ENCODE measurements at places on chromosomes 5 and 9.

GRCh38 chr5:166165596-166165995 is 2125.8 kb upstream of the WWC1 start:
- DNase-seq, result peak; percentile 74

- DNase-seq, result no peak
Observed at GRCh38 chr9:128838338-128838737, 8.7 kb upstream of the SPOUT1 start.

- peak; percentile 11 for DNase-seq
Observed at GRCh38 chr9:2016408-2017330, 1.5 kb downstream of the SMARCA2 start.

GRCh38 chr9:112853882-112854585 is 36.6 kb downstream of the SLC46A2 start:
- no peak for DNase-seq

- DNase-seq, result no peak
Observed at GRCh38 chr9:100739208-100739607, 161.3 kb downstream of the CAVIN4 start.

DNA sequence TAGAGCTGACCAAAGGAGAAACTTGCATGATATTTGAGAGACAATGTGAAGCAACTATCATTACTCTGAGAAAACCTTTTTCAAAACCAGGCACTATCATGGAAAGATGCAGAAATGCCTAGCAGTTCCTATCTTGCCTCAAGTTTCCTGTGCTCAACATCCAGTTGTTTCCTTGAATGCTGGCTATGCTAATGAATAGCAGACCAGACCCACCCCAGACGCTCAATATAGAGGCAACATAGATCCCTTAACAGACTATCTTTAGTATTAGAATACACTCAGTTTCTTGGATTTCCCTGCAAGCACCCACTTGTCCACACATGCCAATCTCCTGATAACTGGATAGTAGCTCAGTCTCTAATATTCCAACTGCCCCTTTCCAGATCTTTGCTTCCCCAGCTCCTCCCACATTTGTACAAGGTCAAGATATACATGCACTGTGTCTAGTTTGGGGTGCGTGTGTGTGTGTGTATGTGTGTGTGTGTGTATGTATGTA is 93.3 kb upstream of the PCSK5 start:
- no peak for DNase-seq

- no peak for DNase-seq
Observed at GRCh38 chr5:112419164-112419985, at the start of gene EPB41L4A. TSS of gene EPB41L4A (minus strand) at chr5:112419277. CDS start at chr5:112419039, 238 bp downstream.

- DNase-seq, result no peak
Observed at GRCh38 chr5:150156027-150156368, 353 bp upstream of the PDGFRB start.

GRCh38 chr5:173315495-173316338 is 12.5 kb downstream of the STC2 start:
- DNase-seq, result peak; percentile 88

- DNase-seq, result no peak
Observed at GRCh38 chr9:91991721-91992341, 41.8 kb upstream of the ROR2 start.

- no peak for DNase-seq
Observed at GRCh38 chr9:107989099-107989498, 499.5 kb upstream of the KLF4 start.

GRCh38 chr9:76624391-76625048 is 139.7 kb upstream of the PCA3 start:
- DNase-seq, result no peak

DNA sequence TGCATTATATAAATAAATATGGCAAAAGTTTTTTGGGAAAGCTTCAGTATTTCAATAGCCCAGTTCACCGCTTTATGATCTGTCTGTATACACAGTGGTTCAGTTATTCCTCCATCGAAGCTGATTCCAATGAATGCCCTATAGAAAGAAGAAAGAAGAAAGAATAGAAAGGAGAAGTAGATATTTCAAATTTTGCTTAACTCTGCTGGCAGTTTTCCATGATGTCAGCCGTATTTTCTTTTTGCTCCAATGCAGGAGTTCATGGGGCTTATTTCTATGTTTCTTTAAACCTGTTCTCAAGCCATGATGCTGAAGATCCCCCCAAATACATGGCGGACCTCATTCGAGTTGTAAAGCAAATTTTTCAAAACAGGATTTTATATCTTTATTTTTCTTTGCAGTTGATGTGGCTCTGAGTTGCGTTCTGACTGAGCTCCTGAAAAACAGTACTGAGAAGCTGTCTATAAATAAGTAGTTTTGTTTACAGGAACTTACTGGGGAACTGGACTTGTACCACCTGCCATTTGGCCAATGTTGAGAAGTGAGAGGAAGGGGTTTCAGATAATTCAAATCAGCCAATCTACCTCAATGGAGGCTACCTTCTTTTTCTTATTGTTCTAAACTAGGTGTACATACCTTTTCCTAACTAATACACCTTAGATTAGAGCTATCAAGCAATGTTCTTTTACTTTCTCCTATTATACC is 418.5 kb upstream of the MEF2C start:
- no peak for DNase-seq

- DNase-seq, result no peak
Observed at GRCh38 chr5:88647901-88648300, 235.1 kb downstream of the MEF2C start.

DNA sequence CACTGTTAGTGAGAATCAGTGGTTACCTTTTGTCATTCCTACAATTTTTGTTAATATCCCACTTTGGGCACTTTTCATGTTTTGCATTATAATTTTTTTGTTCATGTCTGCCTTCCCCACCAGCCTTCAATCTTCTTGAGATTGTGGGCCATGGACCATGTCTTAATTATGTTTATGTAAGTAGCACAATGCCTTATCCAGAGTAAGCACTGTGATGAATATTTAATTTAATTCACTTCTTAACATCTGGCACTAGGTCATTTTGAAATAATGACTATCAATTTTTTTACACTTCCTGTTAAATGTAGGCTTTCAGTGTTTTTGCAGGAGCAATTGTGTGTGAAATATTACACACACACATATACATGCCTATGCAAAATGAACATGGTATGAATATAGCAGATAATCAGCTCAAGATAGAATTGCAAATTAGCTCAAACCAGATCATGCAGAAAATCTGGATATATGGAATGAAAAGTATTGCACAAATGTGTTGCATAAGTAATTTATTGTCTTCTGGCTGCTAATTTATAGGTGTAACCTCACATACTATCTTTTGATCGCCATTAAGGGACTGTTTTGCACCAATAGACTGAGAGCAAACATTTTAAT is 5.3 kb upstream of the SHOC1 start:
- DNase-seq, result no peak

DNA sequence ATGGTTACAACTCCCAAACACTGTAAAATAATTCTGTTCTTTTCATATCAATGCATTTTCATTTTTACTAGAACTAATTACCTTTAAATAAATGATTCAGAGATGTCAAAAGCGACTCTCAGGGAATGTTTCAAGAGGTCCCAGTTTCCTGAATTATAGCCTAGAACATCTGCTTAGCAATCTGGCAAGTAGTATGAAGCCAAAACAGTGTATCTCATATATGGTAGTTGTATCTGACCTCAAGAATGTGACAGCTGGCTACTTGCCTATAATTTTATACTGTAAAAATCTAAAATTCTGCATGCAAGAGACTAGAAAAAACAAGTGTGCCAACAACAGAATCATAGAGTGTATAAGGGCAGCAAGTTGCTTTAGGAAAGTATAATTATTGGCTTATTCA is 187.7 kb upstream of the POU5F2 start:
- no peak for DNase-seq

DNA sequence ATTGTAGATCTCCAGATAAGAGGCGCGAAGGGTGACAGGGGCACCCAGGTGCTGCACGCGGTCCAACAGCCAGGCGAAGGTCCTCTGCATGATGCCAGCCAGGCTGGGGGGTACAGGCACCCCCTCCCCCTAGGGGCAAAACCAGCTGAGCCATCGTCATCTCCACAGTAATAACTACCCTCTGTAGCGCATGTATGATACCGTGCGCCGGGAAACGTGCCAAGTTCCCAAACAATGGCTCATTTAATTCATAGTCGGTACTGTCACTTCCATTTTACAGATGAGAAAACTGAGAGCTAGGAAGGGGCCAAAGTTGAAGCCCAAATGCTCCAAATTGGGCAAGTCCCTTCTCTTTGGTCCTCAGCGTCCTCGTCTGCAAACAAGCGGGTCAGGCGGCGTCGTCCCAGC is 1.5 kb downstream of the KIF12 start:
- peak; percentile 38 for DNase-seq

- no peak for DNase-seq
Observed at GRCh38 chr5:152511531-152512132, 106.6 kb upstream of the NMUR2 start.

DNA sequence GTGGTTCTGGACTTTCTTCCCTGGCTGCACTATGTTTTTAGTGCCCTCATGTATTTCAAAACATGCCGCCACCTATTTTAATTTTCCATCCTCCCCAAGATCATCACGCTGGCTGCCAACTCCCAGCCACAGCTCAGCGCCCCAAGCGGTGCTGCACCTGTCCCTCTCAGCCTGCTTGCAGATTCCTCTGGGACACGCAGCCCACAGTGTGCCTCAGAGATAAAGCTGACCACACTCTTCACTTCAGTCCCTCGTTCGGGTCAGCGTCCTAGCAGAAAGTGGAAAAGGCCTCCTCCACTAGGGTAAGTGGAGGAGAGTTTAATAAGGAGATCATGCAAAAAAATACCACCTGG is 56.2 kb upstream of the CKS2 start:
- no peak for DNase-seq

GRCh38 chr5:124839371-124839998 is 93.0 kb upstream of the ZNF608 start:
- DNase-seq, result peak; percentile 50

DNA sequence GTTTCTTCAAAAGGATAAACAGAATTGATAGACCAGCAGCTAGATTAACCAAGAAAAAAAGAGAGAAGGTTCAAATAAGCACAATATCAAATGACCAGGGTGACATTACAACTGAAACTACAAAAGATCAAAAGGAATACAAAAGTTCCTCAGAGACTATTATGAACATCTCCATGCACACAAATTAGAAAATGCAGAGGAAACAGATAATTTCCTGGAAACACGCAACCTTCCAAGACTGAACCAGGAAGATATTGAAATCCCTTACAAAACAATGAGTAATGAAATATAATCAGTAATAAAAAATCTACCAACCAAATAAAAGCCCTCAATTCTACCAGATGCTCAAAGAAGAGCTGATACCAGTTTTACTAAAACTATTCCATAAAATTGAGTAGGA is 252.1 kb downstream of the MCTP1 start:
- no peak for DNase-seq

GRCh38 chr5:171728686-171729085 is 56.9 kb upstream of the SMIM23 start:
- DNase-seq, result no peak

DNA sequence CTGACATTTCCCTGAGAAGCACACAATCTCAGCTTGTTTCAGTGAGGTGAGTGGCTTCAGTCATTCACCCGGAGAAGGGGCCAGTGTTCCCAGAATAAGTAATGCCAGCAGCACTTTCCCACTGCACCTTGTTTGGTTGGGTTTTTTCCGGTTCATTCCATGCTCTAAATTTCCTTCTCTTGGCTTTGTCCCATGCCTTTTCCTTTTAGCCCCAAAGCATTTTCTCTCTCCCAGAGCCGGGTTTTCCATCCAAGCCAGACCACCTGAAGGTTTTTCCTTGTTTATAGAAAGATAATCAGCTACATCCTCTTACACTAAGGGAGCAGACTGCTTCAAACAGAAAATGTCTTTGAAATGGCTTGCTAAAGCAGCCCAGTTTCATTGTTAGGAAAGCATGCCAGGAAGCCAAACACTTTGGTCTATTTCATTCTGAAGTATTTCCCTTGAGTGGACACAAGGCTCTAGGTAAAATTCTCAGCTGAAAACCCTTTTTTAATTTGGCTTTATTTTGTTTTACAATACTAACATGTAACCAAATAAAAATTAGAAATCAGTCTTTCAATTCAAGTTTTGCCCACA is 501.6 kb downstream of the DTWD2 start:
- no peak for DNase-seq

- DNase-seq, result no peak
Observed at GRCh38 chr5:50927953-50928352, 261.5 kb downstream of the PARP8 start.

GRCh38 chr5:142819825-142820224 is 49.6 kb downstream of the ARHGAP26 start:
- DNase-seq, result no peak

DNA sequence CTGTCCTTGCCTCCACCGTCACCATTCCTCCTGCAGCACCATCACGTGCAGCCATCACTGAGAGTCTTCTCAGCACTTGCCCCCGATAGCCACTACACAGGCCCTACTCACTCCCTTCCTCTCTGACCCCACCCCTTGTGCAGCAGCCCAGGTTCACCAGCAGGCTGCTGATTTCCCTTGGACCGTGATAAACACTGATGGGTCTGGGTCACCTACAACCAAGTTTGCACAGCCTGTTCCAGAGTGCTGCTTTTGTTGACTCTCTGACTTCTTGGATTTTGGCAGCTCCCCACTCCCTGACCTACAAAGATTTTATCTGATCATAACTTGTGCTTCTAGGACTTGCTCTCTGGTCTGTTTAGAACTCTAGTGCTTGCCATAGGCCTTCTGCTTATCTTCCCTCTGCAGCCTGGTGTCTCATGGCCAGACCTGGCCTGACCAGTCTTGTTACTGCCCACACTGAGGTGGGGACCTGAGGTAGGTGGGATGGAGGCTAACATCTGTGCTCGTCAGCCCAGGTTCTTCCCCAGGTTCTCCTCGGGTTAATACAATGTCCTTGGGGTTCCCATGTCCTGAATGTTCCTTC is 109.3 kb downstream of the TARS1 start:
- no peak for DNase-seq

DNA sequence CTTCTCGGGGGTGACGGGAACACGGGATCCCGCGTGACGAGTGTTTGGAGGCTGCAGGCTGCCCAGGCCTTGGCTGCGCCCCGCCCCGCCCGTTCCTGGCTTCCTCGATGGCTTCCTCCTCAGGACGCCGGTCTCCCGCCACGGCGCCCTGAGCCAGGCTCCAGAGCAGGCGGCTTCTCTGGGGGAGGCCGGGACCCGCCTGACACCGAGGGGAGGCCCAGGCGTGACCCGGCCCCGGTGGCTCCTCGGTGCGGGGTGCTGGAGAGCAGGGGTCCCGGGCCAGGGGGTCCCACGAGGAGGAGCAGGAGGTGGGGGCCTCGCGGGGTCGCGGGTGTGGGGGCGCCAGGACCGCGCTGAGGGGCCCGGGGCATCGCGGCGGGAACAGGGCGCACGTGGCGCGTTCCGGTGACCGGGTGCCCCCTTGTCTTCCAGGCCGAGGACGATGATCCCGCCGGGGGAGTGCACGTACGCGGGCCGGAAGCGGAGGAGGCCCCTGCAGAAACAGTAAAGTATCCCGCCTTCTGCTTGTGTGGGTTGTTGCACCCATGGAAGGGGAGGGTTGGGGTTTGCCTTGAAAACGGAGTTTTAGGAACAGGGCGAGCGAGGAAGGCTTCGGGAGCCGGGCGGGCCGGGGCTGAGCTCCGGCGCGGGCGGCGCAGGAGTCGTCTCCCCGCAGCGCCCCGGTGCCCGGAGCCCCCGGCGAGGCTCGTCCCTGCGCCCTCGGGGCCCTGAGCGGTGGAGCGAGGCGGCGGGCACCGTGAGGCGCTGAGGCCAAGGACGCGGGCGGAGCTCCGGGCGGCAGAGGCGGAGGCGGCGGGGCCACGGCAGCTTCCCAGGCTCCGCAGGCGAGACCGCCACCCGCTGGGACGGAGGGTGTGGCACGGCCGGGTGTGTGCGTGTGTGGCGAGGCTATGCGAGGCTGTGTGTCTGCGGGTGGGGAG is 22.2 kb downstream of the AHRR start:
- DNase-seq, result no peak

- no peak for DNase-seq
Observed at GRCh38 chr9:18706648-18707047, 232.7 kb downstream of the ADAMTSL1 start.

GRCh38 chr5:103847060-103847459 is 284.5 kb upstream of the NUDT12 start:
- no peak for DNase-seq
